DND-41 (cell line): ENCODE measurements at places on chromosomes 5 and 9.

GRCh38 chr9:112858625-112859147 lies 32.0 kb downstream of the SLC46A2 start:
- no peak for DNase-seq

GRCh38 chr5:83653669-83654068 lies 67.0 kb downstream of the HAPLN1 start:
- no peak for DNase-seq

GRCh38 chr5:56050551-56051255 lies 55.9 kb upstream of the IL6ST start:
- no peak for DNase-seq

GRCh38 chr5:180396926-180397325 lies 43.8 kb upstream of the GFPT2 start:
- DNase-seq = no peak

DNA sequence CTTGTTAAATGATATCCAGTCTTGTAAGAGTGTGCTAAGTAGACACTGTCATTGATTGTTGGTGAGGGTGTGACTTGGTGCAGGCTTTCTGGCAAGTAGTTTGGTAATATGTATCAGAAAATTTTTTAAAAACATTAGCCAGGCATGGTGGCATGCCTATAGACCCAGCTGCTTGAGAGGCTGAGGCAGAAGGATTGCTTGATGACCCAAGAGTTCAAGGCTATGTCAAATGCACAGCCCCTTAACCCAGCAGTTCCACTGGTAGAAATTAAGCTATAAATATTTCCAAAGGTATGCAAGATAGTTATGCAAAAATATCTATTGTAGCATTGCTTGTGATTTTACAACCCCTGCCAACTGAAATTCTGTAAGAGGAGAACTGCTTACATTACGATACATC lies 24.2 kb downstream of the ZBTB43 start:
- DNase-seq = no peak

DNA sequence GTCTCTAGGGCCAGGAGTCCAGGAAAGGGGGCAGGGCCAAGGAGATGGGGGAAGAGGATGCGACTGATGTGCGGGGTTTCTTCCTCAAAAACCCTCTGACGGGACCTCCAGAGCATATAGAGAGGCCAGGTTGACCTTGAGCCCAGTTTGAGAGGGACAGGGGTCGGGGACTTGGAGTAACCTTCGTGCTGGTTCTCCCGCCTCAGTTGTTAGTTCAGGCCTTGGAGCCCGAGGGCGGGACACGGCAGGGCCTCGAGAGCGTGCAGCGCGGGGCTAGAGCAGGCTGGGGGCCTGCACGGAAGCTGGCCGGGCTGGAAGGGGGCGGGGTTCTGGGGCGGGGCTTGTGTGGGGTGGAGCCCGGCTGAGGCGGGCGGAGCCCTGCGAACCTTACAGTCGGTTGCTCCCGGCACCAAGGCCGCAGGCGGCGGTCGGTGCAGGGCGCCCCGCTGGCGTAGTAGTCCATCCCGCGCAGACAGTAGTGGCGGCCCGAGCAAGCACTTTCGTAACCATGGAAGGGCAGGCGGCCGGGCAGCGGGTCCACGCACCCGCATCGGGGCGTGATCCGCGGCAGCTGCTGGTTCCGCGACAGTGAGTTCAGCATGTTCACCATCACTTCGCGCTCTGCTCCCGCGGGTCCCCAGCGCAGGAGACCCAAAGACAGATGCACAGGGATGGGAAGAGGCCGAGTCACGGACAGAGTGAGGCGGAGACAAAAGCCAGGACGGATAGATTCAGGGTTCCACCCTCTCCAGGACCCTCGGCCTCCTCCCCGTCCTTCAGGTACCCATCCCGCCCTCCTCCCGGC lies 4.0 kb upstream of the MYORG start:
- no peak for DNase-seq

DNA sequence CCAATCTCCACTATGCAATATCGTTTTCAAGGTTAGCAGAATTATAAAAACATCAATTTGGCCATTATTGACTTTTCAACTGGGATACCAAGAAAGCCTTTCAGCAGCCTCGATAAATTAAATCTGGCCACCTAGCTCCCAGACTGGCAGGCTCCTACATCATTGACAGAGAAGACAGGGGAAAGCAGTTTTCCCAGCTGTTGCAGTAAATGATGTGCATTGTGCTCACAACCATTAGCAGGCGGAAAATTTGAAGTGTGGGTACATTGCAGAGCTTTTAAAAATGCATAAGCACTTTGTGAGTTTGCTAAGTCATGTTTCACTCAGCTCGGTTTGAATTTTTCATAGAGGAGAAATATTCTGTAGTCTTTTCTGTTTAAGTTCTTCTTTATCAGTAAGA lies 297.9 kb downstream of the KCTD16 start:
- no peak for DNase-seq
